NAMALWA (cell line): ENCODE measurements at places on chromosomes 2 and 18.
A peak's percentile ranks its signal among the peaks of the same experiment; 100 is the strongest.

DNA sequence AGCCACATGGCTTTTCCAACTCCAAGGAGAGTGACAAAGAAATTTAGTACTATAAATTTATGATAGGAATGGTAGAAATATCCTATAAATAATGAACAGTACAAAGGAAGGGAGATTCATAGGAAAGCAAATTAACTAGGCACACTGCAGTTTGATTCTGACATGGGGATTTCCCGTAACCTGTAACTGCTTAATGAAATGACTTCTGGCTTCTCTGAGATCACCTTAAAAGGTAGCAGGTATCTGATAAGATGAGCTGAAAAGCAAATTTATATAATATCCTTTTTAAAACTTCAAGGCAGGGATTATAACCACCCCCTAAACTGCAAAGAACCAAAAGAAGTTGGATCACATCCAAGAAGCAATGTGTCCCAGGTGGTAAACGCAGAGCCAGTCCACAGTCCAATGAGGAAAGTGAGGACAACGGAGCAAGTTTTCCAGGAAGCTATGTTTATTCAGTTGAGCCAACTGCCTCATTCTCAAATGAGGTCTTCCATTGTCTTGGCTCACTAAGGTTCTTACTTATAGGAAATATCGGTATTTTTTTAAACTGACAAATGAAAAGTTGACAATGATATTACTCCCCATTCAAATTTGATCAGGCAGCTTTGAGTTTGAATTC, 43.0 kb downstream of the WIPF1 start:
- no peak for DNase-seq

GRCh38 chr2:49236316-49236715, 82.0 kb upstream of the FSHR start:
- DNase-seq, result no peak

DNA sequence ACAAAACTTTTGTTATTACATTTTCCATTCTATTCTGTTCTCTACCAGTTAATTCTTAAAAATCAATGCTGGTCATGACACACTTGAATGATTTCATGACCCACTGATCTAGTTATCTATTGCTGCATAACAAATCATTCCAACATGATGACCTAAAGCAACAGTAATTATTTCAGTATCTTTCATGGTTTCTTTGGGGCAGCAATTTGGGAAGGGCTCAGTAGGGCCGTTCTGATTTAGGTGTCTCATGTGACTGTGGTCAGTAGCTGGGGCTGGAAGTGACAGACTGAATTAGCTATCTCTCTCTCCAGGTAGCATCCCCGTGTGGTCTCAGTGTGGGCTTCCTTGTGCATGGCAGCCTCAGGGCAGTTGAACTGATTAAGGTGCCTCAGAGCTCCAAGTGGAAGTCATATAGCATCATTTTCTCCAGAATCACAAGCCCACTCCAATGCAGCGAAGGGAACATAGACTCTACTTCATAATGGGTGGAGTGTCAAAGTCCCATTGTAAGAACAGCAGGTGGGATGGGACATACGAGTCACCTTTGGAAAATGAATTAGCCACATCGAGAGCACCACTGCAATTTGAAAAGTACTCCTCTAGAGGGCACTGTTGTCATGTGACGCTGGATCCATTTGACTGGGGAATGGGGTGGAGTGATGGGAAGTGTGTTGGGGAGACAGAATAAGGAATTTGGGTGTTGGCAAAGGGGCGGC, 39.1 kb upstream of the FAM136A start:
- DNase-seq, result peak; percentile 63

- DNase-seq, result no peak
Observed at GRCh38 chr2:170798996-170799395, 17.7 kb upstream of the GAD1 start.

- DNase-seq, result peak; percentile 25
Observed at GRCh38 chr2:241218131-241219029, 29.9 kb downstream of the ANO7 start.

DNA sequence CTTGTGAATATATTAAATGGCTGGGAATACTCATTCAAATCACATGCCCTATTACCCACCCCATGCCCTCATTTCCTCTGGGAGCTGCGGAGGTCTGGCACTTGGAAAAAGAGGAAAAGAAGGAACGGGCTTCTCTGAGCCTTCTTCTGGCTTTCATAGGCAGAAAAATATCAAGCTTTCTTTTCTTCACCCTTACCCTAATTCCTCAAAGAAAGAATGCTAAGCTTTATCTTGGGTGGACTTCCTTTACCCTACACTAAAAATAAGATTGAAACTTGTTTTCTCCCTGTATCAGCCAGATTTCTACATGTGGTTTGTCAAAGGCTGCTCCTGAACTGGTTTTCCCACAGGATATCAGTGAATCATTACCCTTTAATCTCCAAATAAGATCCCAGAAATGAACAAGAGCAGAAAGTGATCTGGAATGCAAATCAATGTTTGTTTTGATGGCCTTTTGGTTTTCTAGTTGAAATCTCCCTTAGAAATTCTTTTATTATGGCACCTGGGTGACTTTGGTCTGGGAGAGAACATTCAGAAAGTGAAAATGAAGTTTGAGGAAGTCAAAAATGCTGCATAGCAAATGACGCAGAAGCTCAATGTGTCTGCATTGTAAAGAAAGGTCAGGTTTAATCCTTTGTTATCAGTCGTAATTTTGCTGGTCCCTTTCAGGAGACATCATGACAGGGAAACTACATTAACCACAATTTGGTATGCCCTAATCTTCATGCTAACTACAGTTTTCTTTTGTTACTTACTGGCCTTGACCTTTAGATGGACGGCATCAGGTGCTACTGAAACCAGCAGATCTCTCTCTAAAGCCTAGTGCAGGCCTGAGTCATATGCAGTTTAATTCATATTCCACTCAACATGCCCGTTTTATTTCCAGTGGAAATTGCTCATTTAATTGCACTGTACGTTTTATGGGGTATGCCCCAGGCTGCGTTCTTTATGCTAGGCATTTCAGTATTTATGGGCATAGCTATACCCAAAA, 46.6 kb upstream of the HNRNPA3 start:
- peak; percentile 83 for DNase-seq

DNA sequence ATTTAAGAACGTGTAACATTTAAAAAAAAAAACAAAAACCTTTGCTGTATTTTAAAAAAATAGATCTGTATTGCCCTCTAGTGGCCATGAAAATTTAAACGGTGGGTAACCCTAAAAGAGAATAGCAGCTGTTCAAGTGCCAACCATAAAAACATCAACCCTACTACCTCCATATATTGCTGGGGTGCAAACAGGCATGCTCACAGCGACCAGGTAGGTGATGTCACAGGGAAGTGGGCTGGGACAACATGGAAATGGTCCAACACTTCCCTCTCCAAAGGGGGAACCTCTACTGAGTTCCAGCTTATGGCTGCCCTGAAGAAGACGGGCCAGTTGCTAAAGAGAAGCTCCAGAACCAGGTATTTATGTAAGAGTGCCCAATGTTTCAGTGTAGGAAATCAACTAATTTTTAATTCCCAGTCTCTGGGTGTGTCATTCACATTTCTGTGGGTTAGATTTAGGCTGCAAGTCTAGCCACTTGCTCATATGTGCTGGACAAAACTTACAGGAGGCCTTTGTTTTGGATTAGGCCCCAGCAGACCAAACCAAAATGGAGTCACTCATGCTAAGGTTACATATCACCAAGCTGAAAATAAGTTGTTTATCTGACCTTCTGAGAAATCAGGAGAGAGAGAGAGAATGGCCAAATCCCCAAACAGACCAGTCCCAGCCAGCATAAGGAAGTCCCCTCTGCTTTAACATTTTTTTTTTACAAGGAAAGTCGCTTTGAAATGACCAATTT, 54.5 kb downstream of the SKA1 start:
- DNase-seq, result peak; percentile 75

GRCh38 chr2:44522846-44523245, 161.1 kb downstream of the CAMKMT start:
- no peak for DNase-seq

DNA sequence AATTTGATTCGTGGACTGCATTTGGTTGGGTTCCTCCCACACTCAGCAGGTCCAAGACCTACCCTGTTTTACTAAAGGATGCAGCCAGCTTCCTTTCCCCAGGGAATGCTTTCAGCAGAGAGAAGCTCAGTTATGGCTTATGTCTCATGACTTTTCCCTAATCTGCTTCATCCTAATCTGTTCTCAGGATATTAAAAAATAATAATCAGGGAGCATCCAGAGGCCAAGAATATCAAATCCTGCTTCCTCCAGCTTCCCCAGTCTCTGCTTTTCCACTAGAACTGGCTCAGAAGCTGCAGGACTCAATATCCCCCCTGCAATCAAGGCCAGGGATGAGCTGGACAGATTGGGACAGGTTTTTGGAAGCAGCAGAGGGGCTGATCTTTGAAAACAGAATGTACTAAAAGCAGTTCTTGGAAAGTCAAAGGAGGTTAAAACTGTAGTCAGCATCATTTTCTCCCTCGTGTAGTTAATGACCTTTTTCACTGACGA, 326.9 kb upstream of the TNP1 start:
- no peak for DNase-seq

DNA sequence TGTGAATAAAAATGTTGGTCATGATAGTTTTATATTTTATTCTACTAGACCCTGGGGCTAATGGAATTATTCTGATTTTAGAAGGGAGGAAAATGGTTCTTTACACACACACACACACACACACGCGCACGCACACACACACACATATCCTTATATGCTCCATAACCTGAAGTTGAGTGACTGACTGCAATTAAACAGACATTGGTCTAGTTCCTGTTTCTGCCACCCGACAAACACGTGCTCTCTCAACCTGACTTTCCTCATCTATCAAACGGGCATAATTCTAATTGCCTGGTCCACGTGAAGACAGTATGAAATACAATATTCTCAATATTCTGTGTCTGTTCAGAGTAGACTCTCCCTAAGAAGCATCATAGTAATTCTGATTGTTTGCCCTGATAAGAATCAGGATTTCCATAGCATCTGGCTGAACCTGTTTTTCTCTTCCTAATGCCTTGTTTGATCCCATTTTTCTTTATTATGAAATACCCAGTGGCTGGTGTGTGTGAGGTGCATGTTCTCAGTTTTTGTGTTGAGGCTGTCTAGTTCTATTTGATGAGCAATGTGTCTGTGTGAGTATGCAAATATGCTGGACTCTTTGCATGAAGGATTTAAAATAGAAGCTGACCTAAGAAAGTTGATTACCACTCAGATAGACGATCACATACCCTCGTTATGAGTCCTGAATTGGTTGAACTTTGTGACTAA, 51.0 kb downstream of the SETBP1 start:
- DNase-seq, result peak; percentile 49

GRCh38 chr2:148721520-148721931, 77.0 kb downstream of the EPC2 start:
- DNase-seq, result no peak

DNA sequence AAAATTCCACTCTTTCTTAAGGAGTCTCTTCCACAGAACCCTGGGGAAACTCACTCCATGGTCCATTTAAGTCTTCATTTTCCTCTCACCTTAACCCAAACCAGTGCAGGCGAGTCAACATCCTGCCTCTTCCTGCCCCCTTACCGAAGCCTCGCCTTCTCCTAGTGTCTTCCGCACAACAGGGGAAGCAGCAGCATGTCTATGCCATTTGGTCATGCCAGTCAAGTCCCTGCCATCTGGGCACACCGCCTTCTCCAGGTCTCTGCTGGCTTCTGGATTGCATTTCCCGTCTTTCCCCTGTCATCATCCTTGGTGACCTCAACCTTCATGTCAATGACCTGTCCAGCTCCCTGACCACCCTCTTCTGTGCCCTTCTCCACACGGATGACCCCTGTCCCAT, 77.3 kb upstream of the FZD7 start:
- DNase-seq, result no peak

DNA sequence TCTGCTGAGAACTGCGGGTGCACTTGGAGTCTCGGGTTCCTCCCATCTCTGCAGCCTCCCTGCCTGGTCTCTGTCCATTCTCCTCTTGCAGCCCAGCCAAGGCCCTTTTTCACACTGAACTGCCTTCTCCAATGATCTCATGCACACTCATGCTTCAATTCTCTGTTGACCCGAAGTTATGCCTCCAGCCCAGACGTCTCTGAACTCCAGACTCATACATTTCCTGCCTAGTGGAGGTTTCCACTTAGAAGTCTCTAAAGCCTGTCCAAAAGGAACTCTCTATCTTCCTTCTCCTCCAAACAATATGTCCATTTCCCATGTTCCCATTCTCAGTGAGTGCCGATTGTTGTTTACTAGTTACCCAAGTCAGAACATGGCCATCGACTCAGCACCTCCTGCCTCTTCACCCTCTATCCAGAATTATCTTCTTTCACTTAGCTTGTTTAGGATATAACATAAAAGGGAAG, 155.2 kb downstream of the IRS1 start:
- DNase-seq, result no peak

GRCh38 chr2:125959047-125959446, 696.9 kb upstream of the GYPC start:
- DNase-seq, result no peak
